ENCODE measurements at places on chromosomes 11 and 22. TPM values are rescaled to one million over a fixed set of nuclear protein-coding genes. Genes with fewer than 3 reads are reported as not detected.

- DNase-seq = no peak
Measured at GRCh38 chr11:87260811-87261210, 223.1 kb downstream of the TMEM135 start.

DNA sequence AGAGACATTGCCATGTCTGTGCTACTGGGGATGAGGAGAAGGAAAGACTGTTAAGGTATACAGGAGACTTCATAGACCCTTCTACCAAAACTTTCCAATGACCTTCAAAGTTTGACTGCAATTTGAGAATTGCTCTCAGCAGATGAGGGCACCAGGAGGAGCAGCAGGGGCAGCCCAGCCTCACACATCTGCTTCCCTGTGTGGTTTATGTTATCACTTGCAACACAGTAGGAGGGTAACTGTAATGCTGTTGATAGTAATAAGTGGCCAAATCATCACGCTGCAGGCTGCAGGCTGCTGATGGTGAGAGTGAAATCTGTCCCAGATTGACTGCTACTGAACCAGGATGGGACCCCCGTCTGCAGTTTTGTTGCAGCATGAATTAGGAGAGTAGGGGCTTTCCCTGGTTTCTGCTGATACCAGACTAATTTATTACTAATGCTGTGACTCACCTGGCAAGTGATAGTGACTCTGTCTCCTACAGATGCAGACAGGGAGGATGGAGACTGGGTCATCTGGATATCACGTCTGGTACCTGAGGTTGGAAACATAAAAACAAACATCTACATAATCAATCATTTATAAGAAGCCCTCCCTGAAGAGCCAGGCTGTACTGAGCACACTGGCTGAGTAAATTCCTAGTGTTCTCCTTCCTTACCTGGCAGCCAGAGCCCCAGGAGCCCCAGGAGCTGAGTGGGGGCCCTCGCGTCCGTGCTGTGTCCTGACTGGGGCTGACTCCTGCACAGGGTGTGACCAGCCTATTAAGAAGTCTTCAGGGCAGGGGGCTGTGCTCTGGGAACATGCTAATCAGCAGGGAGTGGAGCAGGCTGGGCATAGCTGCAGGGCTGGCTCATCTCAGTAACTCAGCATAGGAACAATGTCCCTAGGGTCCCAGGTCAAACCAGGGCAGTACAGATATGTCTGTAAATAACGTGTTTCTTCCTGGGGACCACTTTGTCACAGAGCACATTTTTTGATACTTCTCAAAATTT, 74.4 kb downstream of the GAB4 start:
- DNase-seq = no peak

DNA sequence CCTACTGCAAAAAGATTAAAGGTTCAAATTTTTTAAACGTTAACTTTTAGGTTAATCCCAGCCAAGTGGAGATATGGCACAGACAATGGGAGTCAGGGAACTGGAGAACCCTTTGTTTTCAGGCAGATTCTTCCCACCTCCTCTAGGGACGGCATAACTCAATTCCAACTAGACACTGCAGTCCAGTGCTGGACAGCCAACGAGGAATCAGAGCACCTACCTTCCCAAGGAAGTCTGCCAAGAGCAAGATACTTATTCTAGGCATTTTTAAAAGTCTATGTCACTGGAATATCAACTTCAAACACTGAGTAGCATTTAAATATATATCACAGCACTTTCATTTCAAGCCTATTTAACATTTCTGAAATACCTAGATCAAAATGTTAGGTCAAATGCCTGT, 7.3 kb downstream of the CADM1 start:
- no peak for DNase-seq

GRCh38 chr11:62267576-62267975, 2.4 kb upstream of the SCGB2A2 start:
- no peak for DNase-seq

DNA sequence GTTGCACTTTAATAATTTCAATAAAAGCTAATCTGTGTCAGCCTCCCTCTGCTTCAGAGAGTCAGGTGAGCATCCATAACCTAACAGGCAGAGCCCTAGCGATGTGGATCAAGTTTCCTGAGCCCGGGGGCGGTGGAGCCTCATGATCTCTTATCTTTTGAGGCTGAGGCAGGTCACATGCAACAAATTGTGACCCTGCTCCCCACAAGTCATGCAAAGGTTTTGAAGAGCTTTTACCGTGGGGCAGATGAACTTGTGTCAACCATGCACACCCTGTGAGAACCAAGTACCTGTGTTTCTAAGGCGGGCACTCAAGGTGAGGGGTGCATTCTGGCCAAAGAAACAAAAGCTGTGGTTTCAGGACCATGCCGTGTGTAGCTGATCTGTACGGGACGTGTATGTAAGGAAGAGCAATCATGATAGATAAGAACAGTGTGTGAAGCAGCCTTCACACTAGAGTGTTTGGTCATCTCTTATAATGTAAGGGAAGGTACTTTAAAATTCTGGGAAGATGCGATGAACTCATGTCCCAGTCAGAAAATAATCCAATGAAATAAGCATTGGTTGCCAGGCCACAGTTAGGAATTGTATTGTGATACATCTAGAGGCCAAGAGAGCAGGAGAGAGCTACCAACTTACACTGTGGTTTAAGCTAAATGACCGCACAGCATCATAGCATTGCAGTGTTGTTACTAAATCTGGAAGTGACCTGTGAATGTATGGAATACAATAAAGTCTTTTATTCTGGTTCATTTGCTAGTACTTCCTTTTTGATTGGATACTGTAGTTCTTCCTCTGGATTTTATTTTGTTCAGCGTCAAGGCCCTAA, 49.8 kb downstream of the DKK3 start:
- no peak for DNase-seq

DNA sequence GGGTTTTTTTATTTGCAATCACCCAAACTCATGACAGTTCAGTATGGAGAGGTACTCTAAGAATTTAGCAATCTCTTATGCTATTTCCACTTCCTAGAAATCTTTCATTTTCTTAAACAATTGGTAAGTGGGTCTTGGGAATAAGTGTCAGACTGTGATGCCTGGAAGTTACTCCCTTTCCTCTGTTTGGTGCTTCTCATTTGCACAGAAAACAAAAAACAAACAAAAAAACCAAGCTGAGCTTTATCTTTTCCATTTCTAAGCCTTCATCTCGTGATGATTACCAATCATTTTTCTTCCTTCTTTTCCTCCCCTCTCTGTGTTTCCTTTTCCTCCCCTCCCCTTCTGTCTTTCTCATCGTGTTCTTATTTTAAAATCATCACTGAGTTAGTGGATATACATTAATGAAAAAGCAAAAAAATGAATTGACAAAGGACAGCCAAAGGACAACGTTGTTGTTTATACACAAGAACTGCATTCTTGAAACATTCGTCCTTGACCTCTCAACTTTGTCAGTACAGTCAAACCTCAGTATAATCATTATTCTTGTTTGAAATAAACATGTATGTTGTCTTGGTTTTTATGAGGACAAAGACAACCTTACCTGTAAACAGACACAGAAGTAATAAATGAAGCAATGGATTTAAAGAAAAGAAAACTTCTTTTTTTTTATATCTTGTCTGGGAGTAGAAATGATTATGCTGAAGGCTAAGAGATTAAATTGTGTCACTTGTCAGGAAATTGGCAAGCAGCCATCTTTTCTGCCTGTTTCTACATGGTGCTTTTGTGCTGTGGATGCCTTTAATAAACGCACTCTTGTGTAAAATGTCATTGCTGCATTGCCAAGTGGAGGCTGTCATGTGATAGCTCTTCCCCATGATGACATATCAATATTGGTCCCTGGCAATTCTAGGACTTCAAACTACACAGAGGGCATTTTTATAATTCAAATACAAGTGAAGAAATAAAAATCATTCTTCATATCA, 803.2 kb upstream of the CCDC90B start:
- no peak for DNase-seq

GRCh38 chr11:72102631-72102945, 509 bp downstream of the LAMTOR1 start:
- no peak for DNase-seq

GRCh38 chr22:20022978-20023613, 2.2 kb downstream of the TANGO2 start:
- DNase-seq = no peak

DNA sequence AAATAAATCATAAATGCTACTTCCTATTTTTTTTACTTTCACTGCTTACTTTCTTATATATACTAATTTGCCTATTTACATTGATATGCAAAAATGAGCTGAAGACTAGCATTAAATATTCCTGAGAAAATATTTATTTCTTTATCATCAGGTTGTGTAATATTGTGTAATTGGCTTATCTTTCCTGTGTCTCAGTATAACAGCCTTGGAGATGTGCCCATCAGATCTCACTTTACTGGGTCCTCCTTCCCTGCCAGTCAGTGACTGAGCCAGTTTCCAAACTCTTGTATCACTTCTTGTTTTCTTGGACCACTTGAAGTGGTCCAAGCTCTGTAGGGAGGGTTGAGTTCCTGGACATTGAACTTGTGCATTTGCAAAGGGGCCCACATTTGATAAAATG, 900.0 kb downstream of the LUZP2 start:
- no peak for DNase-seq

- DNase-seq = no peak
Measured at GRCh38 chr11:121134741-121135312, 33.8 kb downstream of the TECTA start.

GRCh38 chr22:30882974-30883533, 85.5 kb downstream of the MORC2 start:
- no peak for DNase-seq

DNA sequence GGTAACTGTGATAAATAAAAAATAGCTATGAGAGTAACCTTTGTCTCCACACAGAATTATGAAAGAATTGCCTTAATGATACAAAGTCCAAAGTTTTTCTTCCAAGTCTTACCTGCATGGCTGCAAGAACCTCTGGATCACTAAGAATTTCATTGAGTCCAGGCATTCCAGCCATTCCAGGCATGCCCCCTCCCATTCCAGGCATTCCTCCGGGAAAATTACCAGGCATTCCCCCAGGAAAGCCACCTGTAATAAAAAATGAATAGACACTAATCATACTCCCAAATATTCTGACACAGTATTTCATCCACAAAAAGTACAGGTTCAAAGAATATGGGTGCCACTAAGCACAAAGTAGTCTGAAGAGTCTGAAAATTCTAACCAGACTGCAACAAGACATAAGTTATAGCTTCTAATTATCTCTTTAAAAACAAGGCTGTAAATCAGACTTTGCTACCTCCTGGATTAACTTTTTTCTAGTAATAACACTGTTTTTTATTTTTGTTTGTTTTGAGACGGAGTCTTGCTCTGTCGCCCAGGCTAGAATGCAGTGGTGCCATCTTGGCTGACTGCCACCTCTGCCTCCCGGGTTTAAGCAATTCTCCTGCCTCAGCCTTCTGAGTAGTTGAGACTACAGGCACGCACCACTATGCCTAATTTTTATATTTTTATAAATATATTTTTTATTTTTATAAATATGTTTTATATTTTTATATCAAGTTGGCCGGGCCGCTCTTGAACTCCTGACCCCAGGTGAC, 8.0 kb upstream of the SLC25A17 start:
- no peak for DNase-seq

DNA sequence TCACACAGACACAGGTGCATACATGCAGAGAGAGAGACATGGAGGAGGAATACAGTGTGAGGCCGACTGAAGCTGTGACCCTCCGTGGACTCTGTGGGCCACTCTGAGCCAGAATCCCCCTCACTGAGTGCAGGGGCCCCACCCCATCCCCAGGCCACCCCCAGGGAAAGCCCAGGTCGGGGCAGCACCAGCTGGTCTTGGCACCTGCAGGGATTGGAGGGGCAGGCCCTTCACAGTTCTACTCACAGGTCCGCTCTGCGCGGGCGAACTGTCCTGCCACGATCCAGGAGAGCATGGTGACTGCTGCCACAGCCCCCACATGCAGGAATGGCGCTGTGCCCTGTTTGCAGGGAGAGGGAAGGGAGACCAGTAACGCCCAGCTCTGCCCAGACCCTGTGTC, 16.3 kb upstream of the KLHL35 start:
- no peak for DNase-seq

DNA sequence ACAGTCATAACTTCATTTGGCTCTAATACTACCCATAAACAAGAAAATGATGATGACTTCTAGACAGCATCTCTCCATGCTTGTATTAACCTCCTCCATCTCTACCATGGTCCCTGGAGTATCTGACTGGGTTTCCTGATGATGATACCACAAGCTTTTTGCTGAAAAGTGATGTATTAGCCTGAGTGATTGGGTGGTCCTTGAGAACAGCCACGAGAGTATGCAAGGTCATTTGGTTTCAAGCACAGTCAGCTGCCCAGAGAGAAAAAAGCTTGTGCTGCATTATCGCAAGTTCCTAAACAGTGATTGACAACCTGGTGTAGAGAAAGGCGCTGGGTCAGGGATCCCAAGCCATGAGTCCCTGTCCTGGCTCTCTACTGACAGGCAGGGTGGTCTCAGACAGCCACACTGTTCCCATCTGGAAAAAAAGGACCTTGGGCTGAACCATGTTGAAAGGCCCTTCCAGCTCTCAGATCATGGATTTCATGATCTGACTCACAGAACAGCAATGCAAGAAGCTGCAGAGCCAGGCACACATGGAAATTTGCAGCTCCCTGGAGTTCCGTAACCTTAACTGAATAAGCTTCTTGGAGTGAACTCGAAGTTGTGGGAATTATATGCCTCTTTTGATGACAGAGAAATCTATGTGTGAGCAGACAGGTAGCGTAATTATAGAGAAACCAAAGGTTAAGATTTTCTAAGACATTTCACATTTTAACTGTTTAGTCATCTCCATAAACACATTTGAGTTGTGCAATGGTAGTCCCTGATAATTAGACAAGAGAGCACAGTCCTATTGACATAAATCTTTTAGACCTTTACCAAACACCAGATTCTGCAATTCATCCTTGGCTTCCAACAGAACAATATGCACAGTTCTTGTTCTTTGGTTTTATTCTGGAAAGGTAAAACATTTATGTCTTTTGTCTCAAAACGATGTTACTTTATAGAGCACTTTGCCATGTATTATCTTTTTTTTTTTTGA, 54.1 kb upstream of the UBASH3B start:
- no peak for DNase-seq

Gene OR51B4
- polyA plus RNA-seq = 0.11 TPM

Gene MYH9
- polyA plus RNA-seq = 318 TPM

Gene MS4A14
- 0.32 TPM for polyA plus RNA-seq

Gene MAPK1
- 121 TPM for polyA plus RNA-seq

Gene L3MBTL2
- polyA plus RNA-seq = 24.2 TPM

Gene FOSL1
- polyA plus RNA-seq = 0.07 TPM

Gene FIBIN
- polyA plus RNA-seq = 19.2 TPM
